ENCODE measurements at places on chromosomes 7 and 10.
A peak's percentile ranks its signal among the peaks of the same experiment; 100 is the strongest.

DNA sequence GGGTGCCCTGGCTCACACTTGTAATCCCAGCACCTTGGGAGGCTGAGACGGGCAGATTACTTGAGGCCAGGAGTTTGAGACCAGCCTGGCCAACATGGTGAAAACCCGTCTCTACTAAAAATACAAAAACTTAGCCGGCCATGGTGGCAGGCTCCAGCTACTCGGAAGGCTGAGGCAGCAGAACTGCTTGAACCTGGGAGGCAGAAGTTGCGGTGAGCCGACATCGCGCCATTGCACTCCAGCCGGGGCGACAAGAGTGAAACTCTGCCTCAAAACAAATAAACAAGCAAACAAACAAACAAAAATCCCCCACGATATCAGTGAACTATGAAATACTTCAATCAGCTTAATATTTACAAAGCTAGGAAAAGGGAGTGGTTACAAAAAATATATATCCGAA is 382.3 kb upstream of the KCND2 start:
- no peak for DNase-seq

- DNase-seq: no peak
Observed at GRCh38 chr10:43216931-43217562, 49.8 kb downstream of the RASGEF1A start.

DNA sequence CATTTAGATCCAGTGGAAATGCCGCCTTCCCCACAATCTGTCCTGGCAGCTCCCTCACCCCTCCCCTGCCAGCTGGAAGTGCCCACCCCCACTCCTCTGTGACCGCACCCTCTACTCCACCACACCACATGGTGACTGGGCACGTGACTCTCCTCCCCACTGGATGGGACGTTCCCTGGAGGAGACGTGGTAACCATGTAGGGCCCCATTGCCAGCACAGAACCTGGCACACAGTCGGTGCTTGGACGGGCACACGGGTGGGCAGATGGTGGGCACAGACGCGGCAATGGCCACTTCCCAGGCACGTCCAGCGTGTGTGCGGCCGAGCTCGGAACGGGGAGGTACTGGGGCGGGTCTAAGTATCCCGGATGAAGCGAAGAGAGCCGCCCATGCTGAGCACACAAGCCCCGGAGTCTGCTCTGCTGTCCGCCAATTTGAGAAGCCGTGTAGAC is 245.6 kb downstream of the MAD1L1 start:
- no peak for DNase-seq

GRCh38 chr10:84581976-84582375 is 253.6 kb downstream of the CCSER2 start:
- DNase-seq: no peak

- no peak for DNase-seq
Observed at GRCh38 chr10:102627736-102628293, 16.5 kb upstream of the TRIM8 start.

- DNase-seq: no peak
Observed at GRCh38 chr7:92200791-92201190, 21.8 kb upstream of the LRRD1 start.

DNA sequence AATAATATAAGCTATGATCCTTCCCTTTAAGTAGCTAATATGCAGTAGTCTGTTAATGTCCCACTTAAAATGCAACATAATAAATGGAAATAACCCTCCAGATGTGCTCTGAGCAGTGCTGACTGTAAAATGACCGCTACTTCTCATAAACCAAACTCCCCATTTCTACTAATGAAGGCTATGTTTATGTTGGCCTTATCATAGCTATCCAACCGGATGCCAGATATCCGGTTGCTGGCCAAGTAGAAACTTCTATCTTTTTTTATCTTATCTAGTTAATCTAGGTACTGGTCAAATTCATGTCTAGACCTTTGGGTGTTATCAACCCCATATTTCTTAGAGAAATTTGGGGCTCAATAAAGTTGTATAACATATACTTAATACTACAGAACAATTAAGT is 56.6 kb downstream of the CHRM2 start:
- DNase-seq: no peak

GRCh38 chr10:23439961-23440889 is 1.4 kb downstream of the OTUD1 start:
- peak; percentile 30 for DNase-seq

DNA sequence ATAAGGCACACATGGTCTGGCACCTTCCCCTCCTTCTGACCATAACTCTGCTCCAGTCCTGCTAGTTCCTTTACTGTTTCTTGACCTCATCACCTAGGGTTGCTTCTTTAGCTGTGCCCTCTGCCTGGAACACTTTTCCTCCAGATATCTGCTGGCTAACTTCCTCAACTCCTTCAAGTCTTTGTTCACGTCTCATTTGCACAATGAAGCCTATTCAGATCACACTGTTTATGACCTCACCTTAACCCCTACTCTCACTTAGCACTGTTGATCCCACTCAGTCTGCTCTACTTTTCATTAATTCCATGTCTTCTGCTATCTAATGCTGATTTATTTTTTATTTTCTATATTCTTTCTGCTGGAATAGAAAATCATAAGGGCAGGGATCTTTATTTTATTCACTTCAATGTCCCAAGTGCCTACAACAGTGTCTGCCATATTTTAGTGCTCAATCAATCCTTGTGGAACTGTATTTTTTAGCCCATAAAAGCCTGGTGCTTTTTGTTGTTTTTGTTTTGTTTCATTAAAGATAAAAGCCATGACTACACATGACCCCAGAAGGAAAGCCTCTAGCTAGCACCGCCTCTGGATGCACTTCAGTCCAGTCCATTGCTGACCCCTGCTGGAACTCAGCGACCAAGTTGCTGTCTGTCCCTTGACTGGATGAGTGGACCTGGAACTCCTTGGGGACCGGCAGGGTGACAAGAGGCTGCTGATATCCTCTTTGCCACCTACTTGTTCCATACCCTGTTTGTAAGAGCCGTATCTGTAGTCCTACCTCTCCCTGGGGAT is 12.3 kb downstream of the KLF14 start:
- peak; percentile 64 for DNase-seq

DNA sequence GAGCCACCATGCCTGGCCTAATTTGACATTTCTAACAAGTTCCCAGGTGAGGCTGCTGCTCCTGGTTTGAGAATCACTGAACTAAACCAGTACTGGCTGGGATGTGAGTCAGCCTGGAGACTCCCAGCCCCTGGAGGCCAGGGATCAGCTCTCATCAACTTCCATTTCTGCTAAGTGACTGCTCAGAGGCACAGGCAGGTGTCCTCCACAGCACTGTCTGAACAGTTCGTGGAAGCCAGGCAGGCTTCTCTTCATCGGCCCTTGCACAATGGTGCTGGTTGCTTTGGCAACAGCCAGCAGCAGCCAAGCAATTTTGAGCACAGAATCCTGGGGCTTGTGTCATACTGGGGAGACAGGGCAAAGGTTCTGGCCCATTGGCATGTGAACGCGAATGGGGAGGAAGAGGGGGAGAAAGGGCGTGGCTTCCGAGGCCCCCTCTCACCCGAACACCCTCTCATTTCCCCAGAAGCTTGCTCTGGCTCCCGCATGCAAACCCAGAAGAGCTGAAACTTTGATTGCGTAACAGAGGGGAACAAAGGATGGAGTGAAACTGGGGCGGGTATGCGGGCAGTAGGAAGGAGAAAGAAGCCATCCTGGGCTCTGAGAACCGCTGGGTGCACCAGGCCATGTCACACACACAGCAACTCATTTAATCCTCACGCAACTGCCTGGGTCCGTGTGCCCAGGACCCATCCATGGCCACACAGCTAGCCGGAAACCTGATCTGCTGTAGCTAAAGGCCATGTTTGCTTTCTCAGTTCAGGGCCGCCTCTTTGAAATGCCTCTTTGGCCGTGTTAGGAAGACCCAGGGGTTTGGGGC is 9.0 kb upstream of the POR start:
- DNase-seq: peak; percentile 85

DNA sequence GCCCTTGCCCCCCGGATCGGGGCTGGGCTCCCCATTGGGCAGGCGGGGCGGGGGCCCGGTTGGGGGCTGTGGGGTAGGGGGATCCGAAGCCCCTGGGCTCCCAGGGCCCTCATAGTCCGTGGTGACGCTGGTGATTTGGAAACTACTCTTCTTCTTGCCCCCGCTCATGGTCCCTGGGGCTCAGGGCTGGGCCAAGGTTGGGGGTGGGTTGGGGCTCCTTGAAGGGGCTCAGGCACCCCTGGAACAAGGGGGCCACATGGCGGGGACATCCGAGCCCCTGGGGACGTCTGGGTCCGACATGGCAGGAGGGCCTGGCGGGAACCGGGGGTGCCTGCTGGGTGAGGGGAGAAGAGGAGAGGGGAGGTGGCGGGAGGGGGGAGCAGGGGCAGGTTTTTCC is 1.1 kb downstream of the TSC22D4 start:
- DNase-seq: no peak

DNA sequence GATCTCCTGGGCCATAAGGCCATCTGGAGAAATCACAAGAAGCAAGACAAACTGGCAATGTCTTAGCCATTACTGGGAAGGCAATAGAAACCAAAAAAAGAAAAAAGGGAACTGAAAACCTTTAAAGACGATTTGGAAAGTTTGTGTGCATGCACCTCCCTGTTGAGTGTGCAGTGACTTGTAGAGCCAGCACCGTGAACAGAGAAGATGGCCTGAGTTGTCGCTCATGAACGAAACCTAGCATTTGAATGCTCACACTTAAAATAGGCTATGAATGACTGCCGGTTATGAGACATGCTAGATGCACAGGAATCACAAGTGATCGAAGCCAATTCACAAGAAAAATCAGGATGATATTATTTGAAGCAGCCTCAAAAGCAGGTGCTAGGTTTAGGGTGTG is 151.3 kb upstream of the ADO start:
- peak; percentile 72 for DNase-seq

DNA sequence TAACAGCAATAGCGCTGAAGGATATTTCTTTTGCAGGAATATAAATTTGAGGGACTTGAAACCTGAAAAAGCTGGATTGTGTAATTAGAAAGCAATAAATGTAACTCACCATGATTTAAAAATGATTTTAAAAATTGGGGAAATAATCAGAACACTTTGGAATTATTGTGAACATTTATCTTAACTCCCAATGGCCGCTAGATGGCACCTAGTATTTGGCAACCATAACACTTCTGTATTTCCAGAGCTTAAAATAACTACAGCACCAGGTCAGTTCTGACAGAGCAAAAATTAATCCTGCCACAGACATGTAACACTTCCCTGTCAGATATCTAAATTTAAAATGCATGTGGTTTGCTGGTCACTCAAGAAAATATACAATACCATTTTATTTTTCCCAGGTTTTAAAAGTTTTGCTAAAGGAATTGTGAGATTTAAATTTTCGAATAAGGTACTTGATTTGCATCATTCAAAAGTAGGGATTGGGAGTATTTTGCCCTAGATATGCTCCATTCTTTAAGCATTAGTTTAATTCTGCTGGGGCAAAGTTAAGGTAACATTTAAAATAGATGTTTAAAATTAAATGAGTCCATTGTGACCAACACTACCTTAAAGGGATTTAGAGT is 144.5 kb downstream of the PPP1R3A start:
- DNase-seq: peak; percentile 58

GRCh38 chr7:150357771-150358427 is 10.7 kb upstream of the REPIN1 start:
- peak; percentile 28 for DNase-seq

DNA sequence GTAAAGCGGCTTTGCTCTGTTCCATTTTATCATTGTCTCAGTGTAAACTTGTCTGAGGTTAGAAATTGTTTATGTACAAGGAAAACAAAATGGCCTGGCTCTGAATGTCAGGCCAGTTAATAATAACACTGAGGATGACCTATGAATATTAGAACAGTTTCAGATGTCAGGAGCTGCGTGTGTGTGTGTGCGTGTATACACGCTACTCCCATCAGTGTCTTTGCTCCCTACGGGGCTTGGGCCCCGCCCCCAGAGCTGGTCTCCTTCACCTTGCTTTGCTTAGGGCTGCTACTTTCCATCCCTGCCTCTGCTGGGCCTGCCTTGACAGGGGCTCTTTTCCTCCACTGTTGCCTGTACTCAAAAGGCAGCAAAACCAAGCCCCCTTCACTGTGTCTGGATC is 142.3 kb upstream of the BET1 start:
- no peak for DNase-seq

- DNase-seq: no peak
Observed at GRCh38 chr10:22700489-22700888, 13.9 kb downstream of the PIP4K2A start.

DNA sequence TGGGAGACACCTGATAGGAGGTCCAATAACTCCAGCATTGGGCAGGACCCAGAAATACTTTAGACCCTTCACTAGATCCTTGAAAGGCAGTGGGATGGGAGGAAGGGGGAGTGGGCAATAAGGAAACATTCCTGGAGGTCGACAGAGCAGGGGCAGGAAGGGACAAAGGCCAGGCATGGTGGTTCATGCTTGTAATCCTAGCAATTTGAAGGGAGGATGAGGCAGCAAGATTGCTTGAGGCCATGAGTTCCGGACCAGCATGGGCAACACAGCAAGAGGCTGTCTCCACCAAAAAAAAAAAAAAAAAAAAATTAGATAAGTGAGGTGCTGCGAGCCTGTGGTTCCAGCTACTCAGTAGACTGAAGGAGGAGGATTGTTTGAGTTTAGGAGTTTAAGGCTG is 134.9 kb downstream of the JCAD start:
- no peak for DNase-seq

GRCh38 chr7:154928136-154929005 is 74.6 kb downstream of the PAXIP1 start:
- DNase-seq: peak; percentile 100

- DNase-seq: no peak
Observed at GRCh38 chr7:49766966-49767365, 6.5 kb upstream of the VWC2 start.

- DNase-seq: no peak
Observed at GRCh38 chr7:17910377-17910776, 29.9 kb downstream of the SNX13 start.

GRCh38 chr7:55439627-55440026 is 74.5 kb downstream of the LANCL2 start:
- DNase-seq: no peak

GRCh38 chr7:23191022-23191421 is 9.2 kb downstream of the NUP42 start:
- no peak for DNase-seq

Measured in inflammatory macrophage (primary cell).